ENCODE measurements at places on chromosomes 12 and 14. TPM values are rescaled to one million over a fixed set of nuclear protein-coding genes. Genes with fewer than 3 reads are reported as not detected.

Gene CEBPE
- total RNA-seq, result not detected

GRCh38 chr14:99163446-99163845 is 108.6 kb downstream of the BCL11B start:
- H3K4me1 ChIP-seq, result no peaks in the 10 kb centered on the region
- no peaks in the 10 kb centered on the region for H3K27me3 ChIP-seq
- no peaks in the 10 kb centered on the region for H3K36me3 ChIP-seq
- no peak overlapping the region for H3K27ac ChIP-seq

GRCh38 chr12:46360908-46361666 is 11.5 kb downstream of the SLC38A2 start:
- no peaks in the 10 kb centered on the region for H3K27me3 ChIP-seq
- peaks cover 52% of the 10 kb centered on the region for H3K4me1 ChIP-seq
- H3K27ac ChIP-seq, result no peak overlapping the region
- no peak for DNase-seq

Gene EPYC
- not detected for total RNA-seq

Gene ADCY6
- 76.4 TPM for total RNA-seq

DNA sequence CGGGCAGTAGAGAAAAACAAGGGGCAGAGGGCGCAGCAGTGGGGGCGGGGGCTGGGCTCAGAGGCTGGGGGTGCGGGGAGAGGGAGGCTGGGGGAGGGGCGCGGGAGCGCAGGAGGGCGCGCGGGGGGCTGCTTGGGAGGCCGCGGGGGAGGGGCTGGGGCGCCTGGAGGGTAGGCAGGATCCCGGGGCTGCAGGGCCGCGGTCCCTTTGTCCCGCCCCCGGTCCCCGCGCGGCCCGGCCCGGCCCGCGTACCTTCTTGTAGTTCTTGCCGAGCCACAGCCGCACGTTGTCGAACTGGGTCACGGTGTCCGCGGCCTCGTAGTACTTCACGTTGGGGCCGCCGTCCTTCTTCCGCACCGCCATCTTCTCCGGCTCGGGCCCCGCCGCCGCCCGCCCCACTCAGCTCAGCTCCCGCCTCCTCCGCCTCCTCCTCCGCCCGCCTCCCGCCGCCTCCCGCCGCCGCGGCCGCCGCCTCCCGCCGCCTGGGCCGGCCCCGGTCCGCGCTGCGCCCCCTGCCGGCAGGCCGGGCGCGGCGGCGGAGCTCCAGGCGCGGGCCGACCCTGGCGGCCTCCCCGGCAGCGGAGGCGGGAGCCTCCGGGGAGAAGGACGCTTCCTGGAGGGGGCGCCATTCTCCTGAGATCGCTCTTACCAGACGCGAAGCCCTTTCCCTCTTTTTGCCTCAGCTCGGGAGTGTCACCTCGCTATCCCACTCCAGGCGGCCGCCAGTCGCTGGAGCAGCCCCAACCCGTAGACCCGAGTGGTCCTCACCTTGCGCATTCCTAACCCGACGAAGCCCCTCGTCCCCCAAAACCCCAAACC is at the start of gene SMARCC2:
SMARCC2 (minus strand) TSS at position 385 of the 819 bp plus-strand sequence; CDS start at position 363, 22 bp downstream.
- peak; percentile 83 for DNase-seq
- peak within 1 kb of the TSS; percentile 92 for H3K4me3 ChIP-seq
- peaks cover 16% of the 10 kb centered on the region for H3K36me3 ChIP-seq
- peak within 1 kb of the TSS; percentile 92 for H3K27ac ChIP-seq

DNA sequence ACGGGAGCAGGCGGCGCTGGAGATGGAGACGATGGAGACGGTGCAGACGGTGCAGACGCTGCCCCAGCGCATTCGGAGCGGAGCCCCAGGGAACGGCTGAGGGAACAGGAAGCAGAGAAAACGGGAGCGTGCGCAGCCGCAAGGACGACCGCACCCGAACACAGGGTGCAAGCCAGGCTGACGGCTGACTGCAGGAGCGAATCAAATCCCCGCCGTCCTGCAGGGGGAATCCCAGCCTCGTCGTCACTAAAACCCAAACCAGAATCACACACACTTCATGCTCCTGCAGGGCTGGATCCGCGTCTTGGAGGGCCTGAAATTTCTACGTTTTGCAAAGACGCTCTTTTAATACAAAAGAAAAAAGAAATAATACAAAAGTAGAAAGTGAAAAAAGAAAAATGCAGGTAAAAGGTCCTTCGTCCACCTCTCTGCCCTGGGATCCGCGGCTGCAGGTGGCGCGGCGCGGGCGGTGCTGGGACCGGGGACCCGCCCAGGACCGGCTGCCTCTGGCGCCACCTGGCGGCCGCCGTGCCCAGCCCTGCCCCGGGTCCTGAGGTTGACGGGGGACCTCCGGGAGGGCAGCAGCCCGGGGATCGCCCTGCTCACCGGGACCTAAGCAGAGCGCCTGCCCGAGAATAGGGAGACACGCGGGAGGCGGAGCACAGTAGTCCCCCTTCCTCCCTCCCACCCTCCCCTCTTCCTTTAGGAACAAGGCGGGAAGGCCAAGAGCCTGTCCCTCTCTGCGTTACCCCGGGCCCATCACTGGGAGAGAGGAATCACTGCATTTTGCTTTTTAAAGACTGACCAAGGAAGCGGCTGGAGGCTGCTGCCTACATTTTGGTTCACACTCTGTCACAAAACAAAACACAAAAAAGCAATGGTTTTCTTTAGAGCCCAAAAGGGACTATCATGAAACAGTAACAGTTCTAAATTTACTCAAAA is 20.1 kb downstream of the STX2 start:
- H3K36me3 ChIP-seq, result peaks cover 25% of the 10 kb centered on the region
- no peaks in the 10 kb centered on the region for H3K27me3 ChIP-seq
- peak overlapping the region; percentile 21 for H3K4me3 ChIP-seq
- no peaks in the 10 kb centered on the region for H3K4me1 ChIP-seq
- peak overlapping the region; percentile 32 for H3K27ac ChIP-seq
- DNase-seq, result no peak

Gene PPP1R1A
- 104 TPM for total RNA-seq
